ENCODE measurements at places on chromosomes 3 and 15. TPM values are rescaled to one million over a fixed set of nuclear protein-coding genes. Genes with fewer than 3 reads are reported as not detected.

DNA sequence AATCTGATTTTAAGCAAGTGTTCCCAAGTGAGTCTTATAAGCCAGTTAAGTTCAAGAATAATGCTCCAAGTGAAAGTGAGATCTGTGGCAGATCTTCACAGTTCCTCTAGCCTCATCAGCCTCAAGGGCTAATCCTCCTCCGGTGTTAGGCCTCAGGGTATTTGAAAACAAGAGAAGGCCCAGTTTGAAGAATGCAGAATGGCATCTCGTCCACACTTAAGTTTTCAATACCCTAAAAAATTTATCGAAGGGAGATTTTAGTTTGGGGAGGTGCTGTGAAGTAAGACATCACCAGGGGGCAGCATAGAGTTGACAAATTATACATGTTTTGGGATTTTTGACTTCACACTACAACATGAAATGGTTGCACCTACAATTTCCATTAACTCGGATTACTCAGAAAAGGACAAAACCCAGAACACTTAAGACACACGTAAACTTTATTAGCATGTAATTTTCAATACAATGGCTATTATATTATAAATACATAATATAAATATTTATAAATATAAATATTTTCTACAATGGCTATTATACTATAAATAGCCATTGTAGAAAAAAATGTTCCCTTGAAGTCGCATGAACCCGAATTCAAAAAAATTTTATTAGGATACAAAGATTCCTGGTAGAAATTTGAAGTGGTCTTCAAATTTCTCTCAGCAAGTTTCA is 2.3 kb upstream of the TMEM266 start:
- DNase-seq: no peak

DNA sequence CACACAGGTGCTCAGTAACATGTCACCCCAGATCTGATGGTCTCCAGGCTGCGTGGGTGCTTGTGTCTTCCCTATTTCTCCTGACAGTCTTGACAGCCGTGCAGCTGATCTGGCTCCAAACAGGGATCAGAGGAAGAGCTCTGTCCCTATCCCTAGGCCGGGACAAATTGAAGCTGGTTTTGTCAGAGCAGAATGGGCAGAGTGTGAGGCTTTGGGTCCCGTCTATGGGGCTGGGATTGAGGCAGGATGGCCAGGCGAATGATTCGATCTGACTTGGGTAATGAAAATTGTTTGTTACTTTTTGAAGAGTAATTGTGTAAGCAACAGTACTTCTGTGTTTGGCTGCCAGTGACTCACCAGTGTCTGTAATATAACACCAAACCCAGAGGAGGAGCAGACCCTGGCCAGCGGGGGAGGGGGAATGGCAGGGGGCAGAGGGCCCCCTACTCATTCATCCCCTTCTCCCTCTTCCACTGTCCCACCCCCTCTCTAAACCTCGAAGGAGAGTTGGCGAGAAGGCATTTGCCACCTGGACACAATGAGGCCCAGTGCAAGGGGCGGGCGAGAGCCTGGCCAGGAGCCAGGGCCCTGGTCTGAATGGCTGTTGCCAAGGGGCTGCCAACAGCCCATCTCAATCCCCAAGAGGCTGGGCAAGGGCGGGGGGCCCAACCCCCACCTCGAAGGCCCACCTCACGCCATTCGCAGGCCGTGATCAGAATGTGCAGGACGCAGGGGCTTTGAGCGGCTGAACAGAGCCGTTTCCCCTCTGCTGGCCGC is 4.9 kb upstream of the MAGEF1 start:
- DNase-seq: no peak

SPATA12 gene
- not detected for total RNA-seq

CLDN11 gene
- total RNA-seq: 172 TPM

DNA sequence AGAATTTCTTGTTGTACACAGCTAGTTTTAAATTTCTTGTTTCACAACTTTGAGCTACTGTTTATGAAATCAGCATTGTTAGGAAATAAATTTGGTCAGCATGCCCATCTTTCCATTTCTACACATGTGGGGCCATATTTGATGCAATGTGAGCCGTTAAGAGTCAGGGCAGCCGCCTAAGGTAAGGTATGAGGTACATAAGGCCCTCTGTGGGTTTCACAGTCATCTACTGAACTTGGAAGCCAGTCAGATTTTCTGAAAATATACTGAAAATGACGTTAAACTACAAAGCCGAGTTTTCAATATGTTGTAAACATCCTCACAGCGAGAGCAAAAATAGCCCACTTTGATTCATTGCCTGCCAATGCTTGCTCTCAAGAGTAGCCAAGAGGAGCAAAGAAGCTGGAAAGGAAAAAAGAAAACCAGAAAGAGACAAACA is 94.7 kb upstream of the PDZRN3 start:
- no peak for DNase-seq

LTK gene
- total RNA-seq: 3.5 TPM

Data from dorsolateral prefrontal cortex (tissue), 122 donors.